ENCODE measurements at places on chromosomes 12 and 14.

- DNase-seq, result no peak
Measured at GRCh38 chr12:100225491-100225890, 24.9 kb downstream of the ACTR6 start.

GRCh38 chr12:87809916-87810315 lies 219.3 kb downstream of the C12orf50 start:
- DNase-seq, result no peak

DNA sequence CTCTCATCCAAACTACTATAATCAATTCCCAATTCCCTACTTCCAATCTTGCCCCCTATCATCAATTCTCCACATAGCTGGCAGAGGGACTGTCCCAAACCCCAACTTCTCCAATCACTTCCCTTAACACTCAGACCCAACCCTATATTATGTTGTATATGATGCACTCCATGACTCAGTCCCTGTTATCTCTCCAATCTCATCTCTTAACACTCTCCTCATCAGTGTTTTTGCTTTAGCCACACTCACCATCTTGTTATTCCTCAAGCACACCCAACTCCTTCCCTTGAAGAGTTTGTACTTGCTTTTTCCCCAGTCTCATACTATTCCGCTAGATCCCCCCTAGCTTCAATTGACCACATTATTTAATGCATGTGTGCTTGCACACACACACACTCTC lies 4.9 kb downstream of the RHOJ start:
- DNase-seq, result no peak

DNA sequence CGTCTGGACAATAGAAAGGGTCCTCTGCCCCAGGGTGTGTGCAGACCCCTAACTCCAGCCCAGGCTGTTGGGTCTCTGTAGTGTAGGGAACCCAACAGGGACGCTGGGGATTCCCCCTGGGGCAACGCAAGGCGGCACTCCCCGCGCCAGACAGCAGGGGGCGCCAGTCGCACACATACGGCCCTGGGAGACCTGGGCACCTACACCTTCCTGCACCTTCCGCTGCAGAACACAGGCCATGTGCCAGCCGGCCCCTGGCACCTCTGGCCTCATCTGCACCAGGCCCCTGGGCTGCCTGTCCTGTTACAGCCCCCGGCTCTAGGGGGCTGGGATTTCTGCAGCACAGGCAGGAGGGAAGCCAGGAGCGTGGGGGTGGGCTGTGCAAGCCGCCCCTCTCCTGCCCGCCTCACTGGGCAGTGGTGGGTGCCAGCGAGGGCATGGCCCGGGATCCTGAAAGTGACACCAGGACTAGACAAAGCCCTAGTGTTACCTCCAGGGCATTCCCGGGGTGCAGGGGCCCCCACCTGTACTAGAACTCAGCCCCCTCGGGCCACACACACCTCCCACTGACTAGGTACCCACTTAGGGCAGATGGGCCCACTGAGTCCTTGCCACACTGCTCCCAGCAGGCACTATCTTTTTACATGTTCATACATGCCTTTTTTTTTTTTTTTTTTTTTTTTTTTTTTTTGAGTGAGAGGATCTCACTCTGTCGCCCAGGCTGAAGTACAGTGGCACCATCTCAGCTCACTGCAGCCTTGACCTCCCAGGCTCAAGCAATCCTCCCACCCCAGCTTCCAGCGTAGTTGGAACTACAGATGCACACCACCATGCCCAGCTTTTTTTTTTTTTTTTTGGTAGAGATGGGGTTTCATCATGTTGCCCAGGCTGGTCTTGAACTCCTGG lies 37.5 kb downstream of the CCNK start:
- peak; percentile 80 for DNase-seq

DNA sequence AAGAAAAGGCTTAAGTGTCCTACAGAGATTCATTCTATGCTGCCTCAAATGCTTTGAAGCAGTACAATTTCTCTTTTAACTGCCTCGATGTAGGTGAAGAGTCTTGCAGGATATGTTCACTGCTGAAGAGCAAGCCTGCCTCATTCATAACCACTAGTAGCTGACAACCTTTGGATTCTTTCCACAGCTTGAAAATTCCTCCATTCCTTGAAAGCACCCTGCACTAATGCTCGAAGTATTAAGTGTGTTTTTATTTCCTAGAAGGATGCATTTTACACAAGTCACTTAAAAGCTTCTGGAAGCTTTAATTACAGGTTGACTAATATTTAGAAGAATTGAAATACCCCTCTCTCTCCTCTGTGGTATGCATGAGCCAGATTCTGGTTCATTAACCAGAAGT lies 429.4 kb downstream of the DIO2 start:
- DNase-seq, result no peak

DNA sequence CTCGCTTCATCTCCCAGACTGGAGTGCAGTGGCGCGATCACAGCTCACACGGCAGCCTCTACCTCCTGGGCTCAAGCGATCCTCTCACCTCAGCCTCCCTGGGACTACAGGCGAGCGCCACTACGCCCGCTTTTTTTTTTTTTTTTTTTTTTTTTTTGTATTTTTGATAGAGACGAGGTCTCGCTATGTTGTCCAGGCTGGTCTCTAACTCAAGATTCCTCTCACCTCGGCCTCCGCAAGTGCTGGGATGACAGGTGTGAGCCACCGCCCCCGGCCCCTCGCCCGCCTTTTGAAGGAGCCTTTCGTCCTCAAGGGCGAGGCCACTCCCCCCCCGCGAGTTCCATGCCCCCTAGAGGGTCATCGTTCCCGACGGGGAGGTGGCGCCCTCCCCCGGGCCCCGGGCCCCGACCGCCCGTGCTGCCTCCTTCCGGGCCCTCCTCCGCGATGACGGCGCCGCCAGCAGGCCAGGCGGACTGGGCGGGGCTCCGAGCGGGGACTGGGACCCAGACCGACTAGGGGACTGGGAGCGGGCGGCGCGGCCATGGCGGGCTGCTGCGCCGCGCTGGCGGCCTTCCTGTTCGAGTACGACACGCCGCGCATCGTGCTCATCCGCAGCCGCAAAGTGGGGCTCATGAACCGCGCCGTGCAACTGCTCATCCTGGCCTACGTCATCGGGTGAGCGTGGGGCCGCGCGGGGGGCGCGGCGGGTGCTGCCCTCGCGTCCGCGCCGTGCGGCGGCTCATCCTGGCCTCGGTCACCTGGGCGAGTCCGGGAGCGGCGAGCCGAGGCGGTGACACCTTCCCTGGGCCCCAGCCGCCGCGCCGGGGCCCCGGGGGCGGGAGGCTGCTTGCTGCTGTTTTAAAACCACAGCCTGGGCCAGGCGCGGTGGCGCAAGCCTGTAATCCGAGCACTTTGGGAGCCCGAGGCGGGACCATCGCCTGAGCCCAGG lies at the start of gene P2RX4:
P2RX4 (plus strand) TSS at position 506 of the 949 bp plus-strand sequence; CDS start at position 542, 36 bp downstream.
- peak; percentile 85 for DNase-seq

DNA sequence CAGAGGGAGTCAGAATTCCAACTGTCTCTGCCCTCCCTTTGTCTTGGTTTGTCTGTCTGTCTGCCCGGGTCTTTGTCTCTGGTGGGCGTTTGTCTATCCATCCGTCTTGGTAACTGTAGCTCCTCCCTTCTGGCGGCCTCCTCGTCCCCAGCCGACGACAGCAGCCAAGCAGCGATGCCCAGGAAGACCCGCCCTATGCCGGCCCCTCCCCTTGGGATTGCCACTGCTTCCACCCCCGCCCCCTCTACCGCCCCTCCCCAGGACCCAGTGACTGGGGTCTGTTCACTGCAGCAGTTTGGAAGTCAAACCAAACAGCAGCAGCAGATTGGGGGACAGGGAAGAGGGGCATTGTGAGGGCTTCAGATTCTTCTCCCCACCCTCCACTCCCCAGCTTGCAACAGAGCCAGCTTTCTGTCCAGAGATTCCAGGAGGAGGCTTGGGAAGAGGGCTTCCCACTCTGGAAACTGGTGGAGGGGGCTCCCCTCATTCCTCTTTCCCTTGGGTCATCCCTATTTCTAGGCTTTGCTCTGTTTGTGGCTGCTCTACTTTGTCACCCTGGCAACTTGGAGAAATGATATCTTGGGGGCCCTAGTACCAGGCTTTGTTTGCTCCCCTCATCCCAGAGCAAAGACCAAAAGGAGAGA lies 2.4 kb upstream of the RARG start:
- DNase-seq, result no peak

DNA sequence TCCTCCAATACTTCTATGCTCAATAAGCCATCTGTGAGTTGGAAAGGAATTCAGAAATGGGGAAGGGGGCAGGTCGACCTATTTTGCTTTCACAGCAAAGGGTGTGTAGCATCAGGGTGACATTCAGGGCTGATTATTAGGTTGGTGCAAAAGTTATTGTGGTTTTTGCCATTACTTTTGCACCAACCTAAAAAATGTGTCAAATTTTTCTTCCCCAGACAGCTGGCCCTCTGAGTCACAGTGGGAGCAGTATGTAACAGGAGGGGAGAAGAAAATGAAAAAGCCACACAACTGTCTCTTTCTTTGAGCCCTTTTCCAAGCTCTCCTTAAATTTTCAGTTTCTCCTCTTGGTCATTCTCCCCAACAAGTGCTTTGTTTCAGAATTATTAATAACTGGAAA lies 47.1 kb upstream of the GZMB start:
- peak; percentile 12 for DNase-seq

DNA sequence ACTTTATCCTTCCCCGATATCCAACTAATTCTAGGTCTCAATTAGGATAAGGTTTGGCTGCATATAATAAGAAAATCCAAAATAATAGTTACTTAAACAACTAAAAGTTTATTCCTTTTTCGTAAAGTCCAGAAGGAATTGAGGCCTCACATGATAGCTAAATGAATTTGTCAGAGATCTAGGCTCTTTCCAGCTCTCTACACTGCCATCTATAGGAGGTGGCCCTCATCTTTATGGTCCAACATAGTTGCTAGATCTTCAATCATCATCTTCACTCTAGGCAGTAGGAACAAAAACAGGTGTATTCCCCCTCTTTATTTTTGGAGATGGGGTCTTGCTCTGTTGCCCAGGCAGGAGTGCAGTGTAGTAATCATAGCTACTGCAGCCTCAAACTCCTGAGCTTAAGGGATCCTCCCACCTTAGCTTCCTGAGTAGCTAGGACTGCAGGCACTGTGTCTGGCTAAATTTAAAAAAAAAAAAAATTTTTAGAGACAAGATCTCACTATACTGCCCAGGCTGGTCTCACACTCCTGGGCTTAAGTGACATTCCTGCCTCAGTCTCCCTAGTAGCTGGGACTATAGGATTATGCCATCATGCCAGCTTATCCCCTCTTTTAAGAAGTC lies 46.5 kb upstream of the SAV1 start:
- DNase-seq, result peak; percentile 23

GRCh38 chr12:94172973-94173372 lies 24.6 kb downstream of the PLXNC1 start:
- no peak for DNase-seq

GRCh38 chr12:72574138-72574537 lies 302.0 kb downstream of the TRHDE start:
- no peak for DNase-seq

- no peak for DNase-seq
Measured at GRCh38 chr12:54562750-54563356, 13.5 kb downstream of the PDE1B start.

DNA sequence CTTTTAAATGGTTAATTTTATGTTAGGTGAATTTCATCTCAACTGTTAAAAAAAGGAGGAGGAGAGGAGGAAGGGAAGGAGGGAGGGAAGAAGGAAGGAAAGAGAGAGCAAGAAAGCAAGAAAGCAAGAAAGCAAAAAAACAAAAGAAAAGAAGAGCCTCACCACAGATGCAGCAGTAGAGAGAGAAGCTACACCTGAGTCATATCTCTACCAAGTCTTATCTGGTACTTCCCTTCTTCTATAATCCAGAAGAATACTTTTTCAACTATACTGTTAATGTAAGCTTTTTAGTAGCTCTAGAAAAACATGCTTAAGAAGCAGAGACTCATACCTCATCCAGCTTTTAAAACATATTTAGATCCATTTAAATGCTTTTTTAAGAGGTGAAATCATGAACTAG lies 5.6 kb upstream of the IL26 start:
- DNase-seq, result no peak

- no peak for DNase-seq
Measured at GRCh38 chr12:43370263-43370662, 181.7 kb downstream of the ADAMTS20 start.

DNA sequence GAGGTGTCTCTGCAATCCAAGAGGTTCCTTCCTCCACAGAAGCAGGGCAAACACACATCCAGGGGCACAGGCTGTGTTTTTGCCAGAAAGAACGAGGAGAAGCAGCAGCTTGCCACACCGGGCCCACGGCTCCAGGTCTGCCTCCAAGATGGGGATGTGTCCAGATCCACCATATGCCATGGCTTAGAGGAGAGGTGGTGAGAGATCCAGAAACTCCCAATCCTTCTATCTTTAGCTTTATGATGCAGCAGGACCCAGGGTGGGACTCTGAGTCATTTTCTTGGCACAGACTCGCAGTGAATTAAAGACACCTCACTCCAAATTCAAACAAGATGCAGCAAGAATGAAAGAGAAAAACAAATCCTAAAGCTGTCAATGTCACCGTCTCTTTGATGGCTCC lies 481.4 kb upstream of the TMEM132C start:
- DNase-seq, result no peak

- no peak for DNase-seq
Measured at GRCh38 chr12:72836194-72836593, 564.0 kb downstream of the TRHDE start.

DNA sequence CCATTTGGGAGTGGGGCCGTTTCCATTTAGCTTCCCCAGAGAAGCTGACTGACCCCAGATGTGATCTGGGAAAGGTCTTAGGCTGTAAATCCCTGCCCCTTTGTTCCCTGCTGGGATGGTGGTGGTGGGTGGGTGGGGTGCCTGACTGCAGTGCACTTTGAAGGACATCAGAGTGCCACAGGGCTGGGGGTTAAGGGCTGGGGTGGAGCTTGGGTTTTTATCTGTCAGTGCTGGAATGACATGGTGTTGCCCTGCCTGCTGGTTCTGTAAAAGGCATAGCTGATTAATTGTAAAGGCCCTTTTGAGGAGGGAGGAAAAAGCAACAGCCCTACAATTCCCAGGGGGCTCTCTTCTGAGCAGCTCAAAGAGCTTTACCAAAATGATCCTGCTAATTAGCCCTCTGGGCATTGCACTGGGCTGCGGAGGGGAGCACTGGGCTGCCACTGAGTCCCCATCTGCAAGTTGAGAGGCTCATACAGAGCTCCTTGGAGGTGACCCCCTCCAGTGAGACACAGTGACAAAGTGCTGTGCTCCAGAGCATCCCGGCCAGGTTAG lies 21.1 kb downstream of the PLEKHG3 start:
- no peak for DNase-seq

- peak; percentile 21 for DNase-seq
Measured at GRCh38 chr12:47356129-47356700, 276.5 kb upstream of the AMIGO2 start.

DNA sequence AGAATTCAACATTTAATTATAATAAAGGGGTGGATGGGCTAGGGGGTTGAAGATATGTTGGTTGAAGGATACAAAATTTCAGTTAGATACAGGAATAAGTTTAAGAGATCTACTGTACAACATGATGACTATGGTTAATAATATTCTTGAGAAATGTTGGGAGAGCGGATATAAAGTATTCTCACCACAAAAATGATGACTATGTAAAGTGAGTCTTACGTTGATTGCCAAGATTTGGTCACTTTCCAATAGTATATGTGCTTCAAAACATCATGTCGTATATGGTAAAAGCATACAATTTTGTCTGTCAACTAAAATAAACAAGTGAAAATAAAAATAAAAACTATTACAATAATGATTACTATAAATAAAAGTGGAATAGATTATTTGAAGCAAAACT lies 802.0 kb downstream of the C12orf50 start:
- no peak for DNase-seq
